ENCODE measurements at places on chromosomes 16 and 17.

DNA sequence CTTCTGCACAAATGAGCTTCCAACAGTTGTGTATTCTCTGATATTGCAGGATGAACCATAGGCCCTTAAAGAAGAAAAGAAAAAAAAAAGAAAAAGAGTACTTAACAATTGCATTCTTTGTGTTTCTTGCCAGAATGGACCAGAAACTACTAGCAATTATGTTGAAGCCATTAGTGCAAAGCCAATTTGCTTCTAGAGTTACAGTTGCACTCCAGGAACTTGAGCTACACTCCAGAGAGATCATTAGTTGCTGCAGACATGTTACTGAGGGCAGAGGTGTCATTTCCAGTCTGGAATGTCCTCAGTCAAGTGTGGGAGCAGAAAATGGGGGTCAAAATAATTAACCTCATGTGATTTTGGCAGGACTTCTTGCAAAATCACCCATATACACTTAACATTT, 85.6 kb upstream of the CCL2 start:
- DNase-seq: no peak

DNA sequence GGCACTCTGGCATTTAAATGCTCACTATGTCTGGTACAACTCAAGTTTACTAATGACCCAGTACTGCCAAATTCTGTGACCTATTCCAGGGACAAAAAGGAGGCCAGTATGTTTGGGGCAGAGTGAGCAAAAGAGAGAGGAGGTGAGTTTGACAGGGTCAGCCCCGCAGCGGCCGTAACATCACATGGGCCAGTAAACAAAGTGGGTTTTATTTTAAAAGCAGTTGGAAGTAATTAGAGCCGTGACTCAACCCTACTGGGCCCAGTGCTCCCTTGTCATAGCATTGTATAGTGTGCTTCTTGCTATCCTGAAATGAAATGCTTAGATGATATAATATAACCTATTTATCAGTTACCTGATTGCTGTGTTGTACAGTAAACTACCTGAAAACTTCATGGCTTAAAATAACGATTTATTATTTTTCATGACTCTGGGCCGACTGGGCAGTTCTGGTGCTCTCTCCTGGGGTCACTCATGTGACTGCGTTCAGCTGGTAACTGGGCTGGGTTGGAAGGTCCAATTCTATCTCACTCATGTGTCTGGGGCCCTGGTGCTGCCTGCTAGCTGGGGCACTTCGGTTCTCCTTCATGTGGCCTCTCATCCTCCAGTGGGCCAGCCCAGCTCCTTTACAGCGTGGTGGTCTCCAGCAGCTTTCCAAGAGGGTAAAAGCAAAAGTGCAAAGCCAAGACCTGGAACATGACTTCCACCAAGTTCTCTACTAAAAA, 27.4 kb downstream of the IQCK start:
- DNase-seq: no peak

- no peak for DNase-seq
Measured at GRCh38 chr17:78537217-78537860, 39.9 kb downstream of the DNAH17 start.

DNA sequence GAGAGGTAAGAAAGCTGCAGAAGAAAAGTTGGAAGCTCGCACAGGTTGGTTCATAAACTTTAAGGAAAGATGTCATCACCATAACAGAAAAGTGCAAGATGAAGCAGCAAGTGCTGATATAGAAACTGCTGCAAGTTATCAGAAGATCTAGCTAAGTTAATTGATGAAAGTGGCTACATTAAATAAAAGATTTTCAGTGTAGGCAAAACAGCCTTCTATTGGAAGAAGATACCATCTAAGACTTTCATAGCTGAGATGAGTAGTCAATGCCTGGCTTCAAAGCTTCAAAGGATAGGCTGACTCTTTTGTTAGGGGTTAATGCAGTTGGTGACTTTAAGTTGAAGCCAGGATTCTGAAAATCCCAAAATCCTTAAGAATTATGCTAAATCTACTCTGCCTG, 24.0 kb downstream of the CYLD start:
- no peak for DNase-seq

GRCh38 chr17:1360975-1361374, 39.0 kb downstream of the YWHAE start:
- peak; percentile 25 for DNase-seq

GRCh38 chr16:11126399-11127054, 129.5 kb downstream of the SOCS1 start:
- no peak for DNase-seq

- DNase-seq: no peak
Measured at GRCh38 chr16:12724226-12724625, 79.5 kb downstream of the CPPED1 start.

DNA sequence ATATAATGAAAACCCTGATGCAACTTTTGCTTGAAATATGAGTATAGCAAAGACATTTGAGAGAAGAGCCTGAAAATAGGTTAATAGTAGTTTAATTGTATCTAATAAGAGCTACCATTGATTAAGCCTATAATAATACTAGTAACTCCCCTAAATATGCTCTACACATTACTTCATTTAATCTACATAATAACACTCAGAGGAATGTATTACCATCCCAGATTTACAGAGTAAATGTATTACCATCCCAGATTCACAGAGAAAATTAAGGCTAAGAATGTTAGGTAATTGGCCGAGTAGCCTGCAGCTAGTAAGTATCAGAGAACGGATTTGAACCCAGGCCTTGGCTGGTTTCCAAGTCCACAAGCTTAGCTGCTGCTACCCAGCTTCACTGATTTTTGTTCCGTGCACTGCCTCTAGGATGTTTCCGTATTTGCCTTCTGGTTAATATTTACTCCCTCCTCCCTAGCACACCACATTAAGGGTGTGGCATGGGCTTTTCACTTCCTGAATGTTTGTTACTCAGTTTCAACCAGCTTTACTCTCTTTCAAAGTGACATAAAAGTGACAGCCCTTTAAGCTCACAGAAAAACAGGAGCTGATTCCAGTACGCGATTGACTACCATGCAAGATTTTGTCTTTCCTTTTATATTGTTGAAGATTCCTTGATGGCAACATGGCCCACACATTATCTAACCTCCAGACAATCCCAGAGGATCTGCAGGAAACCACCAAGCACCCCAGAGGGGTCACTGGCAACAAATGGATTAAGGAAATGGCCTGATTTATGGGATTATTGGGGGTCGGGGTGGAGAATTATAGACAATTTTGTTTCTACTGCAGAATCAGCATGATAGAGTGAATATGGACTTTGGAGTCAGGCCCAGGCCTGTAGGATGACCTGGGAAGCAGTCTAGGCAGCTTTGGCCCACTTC, 26.7 kb upstream of the TOX3 start:
- DNase-seq: no peak

- no peak for DNase-seq
Measured at GRCh38 chr16:80938004-80938878, 68.4 kb downstream of the CMC2 start.

DNA sequence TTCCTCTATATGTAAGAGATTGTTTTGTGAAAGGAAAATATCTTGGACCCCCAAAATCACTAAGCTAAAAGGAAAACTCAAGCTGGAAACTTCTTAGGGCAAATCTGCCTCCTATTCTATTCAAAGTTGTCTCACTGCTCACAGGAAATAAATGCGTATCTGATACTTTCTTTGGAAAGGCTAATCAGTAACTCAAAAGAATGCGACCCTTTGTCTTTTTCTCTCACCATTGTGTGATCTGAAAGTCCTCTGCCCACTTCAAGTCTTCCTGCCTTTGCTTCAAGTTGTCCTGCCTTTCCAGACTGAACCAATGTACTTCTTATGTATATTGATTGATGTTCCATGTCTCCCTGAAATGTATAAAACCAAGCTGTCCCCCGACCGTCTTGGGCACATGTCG, 157.3 kb downstream of the KIF2B start:
- no peak for DNase-seq

GRCh38 chr16:74558873-74559272, 48.0 kb downstream of the GLG1 start:
- no peak for DNase-seq

DNA sequence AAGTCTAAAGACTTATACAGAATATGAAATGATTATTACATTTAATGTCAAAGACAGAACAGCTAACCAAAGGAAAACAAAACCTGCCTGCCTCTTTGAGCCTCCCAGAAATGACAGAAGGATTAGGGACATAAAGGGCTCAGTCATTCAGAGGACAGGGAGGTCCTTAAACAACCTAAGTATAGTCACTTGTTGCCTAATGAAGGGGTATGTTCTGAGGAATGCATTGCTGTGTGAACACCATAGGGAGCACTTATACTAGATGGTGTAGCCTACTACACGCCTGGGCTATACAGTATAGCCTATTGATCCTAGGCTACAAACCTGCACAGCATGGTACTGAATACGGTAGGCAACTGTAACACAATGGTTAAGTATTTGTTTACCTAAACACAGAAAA, 106.4 kb downstream of the PARN start:
- no peak for DNase-seq

DNA sequence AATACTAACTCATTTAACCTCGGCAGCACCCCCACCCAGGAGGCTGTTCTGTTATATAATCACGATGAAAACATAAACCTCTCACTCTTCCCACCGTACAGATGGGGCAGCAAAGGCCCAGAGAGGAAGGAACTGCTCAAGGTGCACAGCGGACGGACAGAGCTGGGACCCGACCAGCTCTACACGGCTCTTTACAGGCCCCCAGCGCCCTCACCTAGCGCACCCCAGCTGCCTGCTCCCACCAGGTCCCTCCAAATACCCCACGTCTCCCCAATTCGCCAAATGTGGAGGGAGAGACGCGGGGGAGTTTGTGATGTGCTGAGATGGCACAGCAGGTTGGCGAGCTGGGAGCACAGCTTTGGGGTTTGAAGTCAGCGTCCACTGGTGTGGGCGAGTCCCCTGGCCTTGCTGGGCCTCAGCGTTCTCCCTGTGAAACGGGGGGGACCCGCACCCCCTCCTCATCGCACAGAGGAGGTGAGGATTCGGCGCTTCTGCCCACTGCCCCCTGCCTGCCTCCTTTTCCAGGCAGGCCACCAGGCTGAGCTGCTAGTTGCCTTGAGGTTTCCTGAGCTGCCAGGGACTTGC, 54.1 kb downstream of the CBFA2T3 start:
- DNase-seq: no peak

DNA sequence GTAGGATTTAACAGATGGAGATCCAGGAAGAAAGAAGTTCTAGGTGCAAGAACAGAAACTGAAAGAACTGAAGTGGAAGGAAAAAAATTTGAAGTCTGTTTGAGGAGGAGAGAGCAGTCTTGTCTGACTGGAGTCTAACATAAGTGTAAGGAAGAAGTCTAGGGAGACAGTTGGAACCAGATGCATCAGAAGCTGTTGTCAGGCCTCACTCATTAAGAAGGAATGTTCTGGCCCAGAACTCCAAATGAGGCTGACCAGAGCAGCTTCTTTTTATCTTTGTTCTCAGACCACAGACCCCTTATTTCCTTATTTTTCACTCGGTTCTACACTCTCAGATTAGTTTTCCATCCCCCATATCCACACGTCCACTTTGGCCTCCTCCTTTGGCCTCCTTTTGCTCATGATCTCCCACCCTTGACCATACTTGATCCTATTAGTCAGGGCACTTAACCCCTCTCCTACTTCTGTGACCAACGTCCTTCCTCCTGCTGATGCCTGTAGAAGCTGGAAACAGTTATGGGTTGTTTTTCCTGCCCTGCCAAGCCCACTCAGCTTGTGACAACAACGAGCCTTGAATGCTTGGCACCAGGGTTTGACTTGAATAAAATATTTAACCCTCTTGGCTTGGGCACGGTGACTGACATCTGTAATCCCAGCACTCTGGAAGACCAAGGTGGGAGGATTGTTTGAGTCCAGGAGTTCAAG, 7.0 kb upstream of the MYH2 start:
- DNase-seq: no peak

DNA sequence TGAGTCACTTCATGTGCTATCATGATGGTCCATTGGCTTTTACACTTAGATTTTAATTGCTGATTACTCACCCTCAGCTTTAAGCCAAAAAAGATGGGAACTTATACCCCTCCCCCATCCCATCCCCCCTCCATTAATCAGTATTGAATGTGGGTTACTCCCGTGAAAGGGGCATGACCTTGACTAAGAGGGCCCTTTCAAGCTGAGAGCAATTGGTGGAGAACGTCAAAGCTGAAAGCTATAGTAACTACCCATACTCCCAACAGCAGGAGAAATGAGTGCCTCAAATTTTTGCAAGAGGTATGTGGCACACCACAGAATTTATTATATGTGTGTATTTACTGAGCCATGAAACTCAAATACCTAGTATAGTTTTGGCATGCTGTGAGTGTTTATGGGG, 99.7 kb upstream of the CDH8 start:
- DNase-seq: no peak

- DNase-seq: no peak
Measured at GRCh38 chr17:47914306-47914948, 18.4 kb downstream of the SP2 start.

- no peak for DNase-seq
Measured at GRCh38 chr16:81620796-81621195, 158.3 kb upstream of the PLCG2 start.

DNA sequence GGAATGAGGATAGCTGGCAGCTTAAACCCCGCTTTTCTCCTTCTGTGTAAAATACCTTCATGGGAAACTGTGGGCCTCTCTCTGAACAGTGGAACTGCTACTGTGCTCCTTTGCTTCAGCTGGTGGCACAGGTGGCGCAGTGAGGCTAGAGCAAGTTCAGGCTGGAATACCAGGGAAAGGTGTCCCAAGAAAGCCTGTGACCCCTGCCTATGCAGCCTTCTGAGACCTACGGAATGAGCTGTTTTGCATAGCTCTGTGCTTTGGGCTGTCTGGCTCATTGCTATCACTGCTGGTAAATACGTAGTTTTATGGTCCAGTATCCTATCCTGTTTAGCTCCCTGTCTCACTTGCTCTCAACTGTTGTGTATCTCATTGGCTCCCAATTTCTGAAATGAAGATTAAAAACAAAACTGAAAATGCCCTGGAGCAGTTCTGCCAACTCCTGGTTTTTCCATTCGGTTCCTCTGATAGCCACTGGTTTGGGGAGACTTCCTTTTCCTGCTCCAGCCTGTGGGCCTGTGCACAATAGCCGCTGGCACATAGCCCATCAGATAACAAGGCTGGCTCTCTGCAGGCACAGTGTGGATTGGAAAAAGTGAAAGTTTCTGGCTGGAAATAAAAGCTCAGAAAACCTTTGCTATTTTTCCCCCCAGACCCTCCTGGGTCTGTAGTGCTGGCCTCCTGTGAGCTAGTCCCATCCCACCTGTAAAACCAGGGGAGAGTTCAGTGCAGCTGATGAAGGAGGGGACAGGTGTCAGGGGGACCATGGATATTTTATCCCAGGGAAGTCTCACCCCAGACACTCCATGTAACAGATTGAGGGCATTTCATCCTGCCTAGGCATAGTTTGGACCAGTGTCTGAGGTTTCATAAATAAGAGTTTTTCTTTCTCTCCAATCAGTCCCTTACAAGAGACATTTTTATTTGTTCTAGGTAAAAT, 24.0 kb downstream of the LIMD2 start:
- DNase-seq: no peak

DNA sequence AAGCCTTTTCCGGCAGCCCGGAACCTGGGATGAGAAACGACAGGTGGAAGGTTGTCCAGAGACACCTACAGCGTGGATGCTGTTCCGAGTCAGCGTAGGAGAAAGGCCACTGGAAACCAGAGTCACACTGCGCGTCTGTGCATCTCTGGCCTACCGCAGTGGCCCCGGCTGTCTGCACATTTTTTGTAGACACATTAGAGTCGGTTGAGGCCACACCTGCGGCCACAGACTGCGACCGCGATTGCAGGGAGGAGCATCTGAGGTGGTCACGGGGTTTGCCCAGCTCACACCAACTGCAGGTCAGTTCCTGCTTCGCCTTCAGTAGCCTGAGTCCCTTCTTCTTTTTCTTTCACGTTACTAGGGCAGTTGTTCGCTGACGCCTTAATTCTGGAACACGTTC, 52.4 kb downstream of the WDR45B start:
- DNase-seq: no peak

- DNase-seq: no peak
Measured at GRCh38 chr17:62757500-62757951, 50.6 kb downstream of the MARCHF10 start.

- DNase-seq: peak; percentile 82
Measured at GRCh38 chr16:24010440-24011089, 174.8 kb downstream of the PRKCB start.

Data from stimulated activated naive CD8-positive, alpha-beta T cell treated with anti-CD3 and anti-CD28 coated beads, Interleukin-15, Interleukin-2, amounts not matched to agents 100 U/mL and 50 U/mL, for 24 hours (primary cell).